ENCODE measurements at places on chromosomes 3 and 15.

GRCh38 chr3:25547103-25547502 lies 117.6 kb downstream of the TOP2B start:
- no peak for DNase-seq

DNA sequence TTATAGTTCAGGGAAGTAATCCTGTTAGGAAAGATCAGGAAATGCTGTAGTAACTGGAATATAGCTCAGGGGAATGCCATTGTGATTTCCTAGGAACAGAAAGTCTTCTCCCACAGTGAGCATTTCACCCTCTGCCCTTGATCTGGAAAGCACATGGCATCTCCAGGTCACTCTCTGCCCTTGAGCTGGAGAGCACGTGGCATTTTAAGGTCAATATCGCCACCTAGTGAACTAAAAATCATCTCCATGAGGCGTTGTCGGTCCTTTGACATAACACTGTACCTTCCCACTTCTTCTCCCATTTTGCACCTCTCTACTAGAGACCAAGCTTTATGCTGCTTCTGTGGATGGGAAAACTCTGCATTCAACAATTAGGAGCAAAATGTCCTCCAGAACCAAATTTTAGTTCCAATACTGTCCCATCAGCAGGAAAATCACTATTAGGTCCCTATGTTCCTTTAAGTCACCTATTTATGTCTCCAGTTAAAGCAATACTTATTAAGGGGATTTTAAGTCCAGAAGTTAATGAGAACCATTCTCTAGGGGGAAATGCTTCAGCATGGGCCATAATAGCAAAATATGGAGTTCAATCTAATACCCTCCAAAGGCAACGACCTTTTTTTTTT lies 54.7 kb upstream of the GK5 start:
- DNase-seq, result peak; percentile 85

DNA sequence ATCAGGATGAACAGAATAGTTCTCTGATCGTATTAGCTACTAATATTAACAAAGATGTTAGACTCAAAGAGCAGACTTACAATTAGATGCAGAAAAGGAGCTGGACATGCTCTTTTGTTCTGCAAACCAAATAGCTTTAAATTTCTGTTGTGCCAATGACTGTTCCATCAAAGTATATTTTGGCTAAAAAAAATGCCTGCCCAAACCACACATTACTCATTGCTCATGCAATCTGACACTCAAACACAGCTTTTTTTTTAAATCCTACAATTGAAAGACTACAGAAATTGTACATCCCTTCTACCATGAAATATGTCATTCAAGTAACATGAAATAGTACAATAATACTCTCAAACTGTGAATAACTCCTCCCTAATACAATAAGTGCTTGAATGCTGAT lies 48.6 kb downstream of the SHOX2 start:
- DNase-seq, result no peak

DNA sequence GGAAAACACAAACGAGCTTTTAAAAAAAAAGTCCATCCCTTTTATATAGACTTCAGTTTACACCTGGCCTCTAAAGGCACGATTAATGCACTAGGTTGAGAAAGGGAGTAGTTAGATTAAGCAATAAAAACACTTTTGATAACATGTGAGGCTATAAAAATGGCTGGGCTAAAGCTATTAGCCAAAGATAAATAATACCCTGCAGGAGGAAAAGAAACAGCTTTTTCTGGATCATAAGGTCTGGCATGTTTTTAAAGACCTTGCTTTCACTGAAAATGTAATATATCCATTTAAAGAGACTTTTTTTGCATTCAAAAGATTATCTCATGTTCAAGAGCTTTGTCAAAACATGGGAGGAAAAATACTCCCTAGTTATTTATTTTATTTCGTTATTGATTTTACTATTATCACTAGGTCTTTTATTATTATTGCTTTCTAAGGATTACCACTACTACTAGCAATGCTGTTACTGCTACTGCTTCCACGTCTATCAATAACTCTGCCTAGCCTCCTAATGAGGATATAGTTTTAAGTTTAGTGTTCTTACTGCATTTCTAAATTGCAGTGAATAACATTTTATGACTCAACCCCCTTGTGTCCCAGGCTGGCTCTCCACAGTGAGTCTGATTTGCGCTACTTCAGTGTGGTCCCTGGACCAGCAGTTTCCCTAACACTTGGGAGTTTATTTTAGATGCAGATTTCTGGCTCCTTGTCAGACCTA lies 93.4 kb downstream of the THRB start:
- no peak for DNase-seq

DNA sequence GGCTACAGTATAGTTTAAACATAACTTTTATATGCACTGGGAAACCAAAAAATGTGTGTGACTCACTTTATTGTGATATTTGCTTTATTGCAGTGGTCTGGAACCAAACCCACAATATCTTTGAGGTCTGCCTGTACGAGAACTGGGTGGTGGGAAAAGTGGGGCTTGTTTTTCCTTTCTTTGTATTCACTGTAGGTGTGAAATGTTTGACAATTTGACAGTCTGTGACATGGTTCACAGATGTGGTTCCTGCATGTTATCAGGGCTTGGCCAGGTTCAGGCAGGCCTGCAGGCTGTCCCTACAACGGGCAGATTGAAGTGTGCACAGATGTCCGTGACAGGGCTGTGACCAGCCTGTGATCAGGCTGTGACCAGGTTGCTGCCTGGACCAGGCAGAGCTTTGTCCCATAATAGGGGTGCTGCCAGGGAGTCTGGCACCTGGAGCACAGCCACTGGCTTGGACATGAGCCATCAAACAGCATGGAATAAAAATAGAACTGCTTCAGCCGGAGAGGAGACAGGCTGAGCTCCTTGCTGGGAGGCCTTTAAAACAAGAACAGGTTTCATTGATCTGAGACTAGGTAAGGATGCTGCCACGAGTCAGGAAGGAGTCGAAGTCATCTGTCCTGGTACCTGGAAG lies 61.0 kb downstream of the KLF13 start:
- no peak for DNase-seq

DNA sequence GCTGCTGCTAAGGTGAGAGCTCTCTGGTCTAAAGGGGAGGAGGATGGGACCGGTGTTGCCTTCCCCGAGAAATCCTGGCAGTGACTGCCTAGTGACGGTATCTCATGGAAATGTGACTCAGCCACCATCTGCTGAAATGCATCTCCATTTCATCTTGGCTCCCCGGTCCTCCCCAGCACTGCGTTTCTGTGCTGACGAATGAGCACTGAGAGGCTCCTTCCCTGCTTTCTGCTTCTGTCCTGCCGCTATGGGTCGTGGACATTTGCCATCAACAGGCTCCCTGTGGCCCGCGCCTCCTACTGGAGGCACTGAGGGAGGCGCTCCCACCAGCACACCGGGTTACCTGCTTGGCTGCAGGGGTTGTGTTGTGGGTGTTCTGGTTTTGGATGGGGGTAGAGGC lies 13.5 kb upstream of the SEC13 start:
- no peak for DNase-seq

DNA sequence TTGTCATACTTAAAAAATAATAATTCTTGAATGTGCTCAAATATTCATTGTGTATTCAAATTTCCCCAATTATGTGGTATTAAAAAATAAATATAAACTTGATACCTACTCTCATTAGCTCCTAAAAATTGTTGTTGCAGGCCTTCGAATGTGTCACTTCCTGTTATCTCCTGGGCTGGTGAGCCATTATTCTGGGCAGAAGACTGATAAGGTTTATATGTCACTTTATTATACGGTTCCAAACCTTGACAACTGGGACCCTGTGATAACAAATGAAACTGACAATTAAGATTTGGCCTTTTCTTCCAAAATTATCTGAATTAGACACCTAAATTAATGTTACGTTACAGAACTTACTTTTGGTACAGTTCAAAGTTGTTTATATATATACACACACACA lies 15.0 kb downstream of the CEP152 start:
- DNase-seq, result no peak

DNA sequence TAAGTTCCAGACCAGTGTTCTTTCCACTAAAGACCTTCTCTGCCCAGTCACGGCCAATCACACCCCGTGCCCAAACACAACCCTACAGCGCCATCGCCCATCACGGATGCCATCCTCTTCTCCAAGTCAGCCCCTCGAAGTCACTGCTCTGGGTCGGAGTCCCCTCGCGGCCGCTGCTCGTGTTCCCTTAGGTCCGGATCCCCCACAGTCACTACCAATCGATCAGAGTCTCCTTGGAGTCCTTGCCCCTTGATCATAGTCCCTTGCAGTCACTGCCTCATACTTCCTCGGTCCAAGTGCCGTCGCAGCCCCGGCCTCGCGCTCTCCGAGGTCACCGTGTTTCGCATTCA lies 461 bp downstream of the PCYT1A start:
- peak; percentile 12 for DNase-seq

DNA sequence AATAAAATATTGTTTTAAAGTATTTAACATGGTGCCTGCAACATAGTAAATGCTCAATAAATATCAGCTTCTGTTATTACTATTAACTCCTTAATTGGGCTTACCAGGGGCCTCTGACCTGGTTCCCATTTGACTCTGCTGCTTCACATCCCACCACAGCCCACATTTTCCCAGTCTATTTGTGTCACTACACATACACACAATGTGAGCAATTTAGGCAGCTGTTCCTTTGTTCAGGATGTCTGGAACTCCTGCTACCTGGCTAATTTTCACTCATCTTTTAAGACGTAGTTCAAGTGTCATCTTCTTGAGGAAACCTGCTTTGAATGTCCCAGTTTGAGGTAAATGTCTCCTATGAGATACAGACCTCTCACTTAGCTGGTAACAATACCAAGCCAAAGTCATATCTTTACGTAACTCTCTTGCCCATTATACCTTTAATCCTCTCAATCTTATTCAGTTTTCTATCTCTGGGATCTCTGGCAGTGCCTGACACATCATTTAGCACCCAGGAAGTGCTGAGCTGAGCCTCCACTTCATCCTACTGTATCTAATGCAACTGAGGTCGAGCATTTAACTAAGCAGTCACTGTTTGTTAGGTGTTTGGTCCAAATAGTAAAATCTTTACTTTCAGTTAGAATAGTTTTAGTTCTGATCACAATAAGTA lies 4.4 kb downstream of the TGFBR2 start:
- DNase-seq, result no peak

GRCh38 chr3:176584413-176585176 lies 612.7 kb downstream of the TBL1XR1 start:
- no peak for DNase-seq

- DNase-seq, result no peak
These were observed 17.0 kb downstream of the MAGI1 start for GRCh38 chr3:66021731-66022131.

GRCh38 chr3:111165411-111165810 lies 93.8 kb downstream of the NECTIN3 start:
- DNase-seq, result no peak

DNA sequence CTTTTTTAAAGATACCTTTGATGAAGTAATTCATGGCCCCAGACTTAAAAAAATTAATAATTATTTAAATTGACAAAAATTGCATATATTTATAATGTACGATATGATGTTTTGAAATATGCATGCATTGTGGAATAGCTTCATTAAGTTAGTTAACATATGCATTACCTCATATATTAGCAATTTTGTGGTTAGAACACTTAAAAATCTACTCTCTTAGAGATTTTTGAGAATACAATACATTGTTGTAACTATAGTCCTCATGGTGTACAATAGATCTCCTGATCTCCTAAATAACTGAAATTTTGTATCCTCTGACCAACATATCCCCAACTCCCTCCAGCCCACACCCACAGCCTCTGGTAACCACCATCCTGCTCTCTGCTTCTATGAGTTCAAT lies 104.1 kb downstream of the PEX5L start:
- DNase-seq, result no peak

DNA sequence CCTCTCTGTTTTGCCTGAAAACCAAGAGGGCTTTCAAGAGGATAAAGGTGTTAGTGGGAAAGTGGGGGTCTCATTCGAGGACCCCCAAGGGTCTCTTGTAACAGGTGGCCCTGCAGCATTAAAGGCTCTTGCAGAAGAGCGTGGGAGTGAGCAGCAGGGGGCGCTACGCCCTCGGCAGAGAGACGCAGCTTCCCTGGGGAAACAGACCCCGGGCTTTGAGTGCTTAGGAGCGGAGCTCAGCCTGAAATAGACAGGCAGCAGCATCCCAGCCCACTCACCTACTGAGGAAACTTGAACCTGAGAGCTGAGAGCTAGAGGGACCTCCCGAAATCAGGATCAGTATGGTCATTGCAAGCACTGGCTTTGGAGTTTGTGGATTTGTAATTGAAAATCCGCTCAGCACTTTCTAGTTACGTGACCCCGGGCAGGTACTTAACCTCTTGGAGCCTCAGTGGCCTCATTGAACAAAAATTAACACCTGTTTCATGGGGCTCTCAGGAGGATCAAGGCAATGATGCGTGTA lies 25.7 kb downstream of the RPLP1 start:
- DNase-seq, result peak; percentile 57

DNA sequence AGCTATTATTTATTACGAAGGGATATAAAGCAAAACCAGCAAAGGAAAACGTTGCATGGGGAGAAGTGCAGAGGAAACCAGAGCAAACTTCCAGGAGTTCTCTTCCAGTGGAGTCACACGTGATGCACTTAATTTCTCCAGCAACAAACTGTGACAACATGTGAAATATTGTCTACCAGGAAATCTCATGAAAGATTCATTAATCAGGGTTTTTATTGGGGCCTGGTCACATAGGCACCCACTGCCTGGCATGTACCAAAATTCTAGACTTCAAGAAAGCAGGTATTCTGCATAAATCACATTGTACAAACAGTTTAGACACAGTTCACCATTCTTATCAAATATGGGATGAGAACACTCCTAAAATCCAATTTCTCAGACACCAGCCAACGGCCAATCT lies 5.4 kb upstream of the TFG start:
- no peak for DNase-seq

GRCh38 chr3:145623349-145623748 lies 537.6 kb downstream of the PLOD2 start:
- DNase-seq, result no peak

DNA sequence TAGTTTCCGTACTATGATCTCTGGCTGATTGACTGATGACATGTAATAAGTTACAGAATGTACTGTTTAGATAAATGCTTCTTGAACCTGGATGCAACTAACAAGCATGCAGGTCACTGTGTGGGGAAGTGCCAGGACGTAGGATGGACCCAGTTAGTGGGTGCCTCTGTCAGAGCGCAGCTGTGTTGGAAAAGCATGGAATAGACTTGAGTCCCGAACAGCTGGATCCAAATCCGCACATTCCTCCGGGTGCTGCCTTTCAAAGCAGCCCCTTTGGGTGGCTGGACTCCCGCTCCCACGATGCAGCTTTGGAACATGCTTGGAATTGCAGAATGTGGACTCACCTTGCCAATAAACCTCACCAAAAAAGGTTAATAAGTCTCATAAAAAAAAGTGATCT lies 35.5 kb upstream of the ALDH1A3 start:
- DNase-seq, result no peak

GRCh38 chr15:87569581-87569980 lies 687.0 kb downstream of the NTRK3 start:
- DNase-seq, result no peak

DNA sequence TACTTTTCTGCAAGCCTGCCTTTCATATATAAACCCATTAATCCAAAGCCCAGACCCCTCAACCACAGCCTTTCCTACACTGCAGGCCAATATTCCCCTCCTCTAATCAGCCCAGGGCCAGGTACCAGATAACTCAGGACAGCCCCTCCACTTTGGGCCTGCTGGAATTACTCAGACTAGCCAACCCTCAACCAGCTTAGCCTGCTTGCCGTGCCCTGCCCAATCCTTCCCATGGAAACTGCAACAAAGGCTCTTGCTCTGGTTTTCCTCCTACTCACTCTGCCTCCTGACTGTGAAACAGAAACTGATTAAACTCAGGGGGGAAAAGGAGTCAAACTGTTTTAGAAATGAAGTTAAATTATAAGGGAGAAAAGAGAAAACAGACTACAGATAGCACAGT lies 248.1 kb downstream of the KLF13 start:
- DNase-seq, result no peak

- DNase-seq, result no peak
These were observed 32.0 kb upstream of the FURIN start for GRCh38 chr15:90836296-90836871.
